ENCODE measurements at places on chromosomes 1 and 21.

- DNase-seq: no peak
Observed at GRCh38 chr1:9763914-9764313, 59.9 kb downstream of the CLSTN1 start.

- no peak for DNase-seq
Observed at GRCh38 chr1:19035377-19036040, 79.0 kb upstream of the IFFO2 start.

- no peak for DNase-seq
Observed at GRCh38 chr1:66480162-66480561, 53.8 kb upstream of the SGIP1 start.

DNA sequence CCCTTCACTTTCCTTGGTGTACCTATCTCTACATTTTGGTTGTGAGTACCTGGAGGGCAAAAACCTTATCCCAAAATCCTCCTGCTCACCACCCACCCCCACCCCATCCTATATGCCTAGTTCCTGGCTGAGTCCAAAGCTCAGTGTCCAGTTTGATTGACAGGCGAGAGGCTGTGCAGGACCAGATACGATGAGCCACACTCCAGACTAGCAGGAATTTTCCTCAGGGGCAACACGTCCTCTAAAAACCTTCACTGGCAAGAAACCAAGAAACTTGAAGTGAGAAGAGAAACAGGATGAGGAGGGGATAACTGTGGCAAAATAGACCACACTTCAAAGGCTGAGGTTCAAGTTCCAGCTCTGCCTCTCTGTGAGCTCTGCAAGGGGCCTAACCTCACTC lies 1.1 kb upstream of the SLAMF8 start:
- DNase-seq: no peak

GRCh38 chr1:94988356-94988755 lies 61.4 kb upstream of the CNN3 start:
- DNase-seq: no peak

All from stimulated activated CD4-positive, alpha-beta T cell treated with anti-CD3 and anti-CD28 coated beads, Interleukin-4, amount 100 ng/mL, for 48 hours (primary cell).